SK-MEL-5 (cell line): ENCODE measurements at places on chromosomes 1 and 21. TPM values are rescaled to one million over a fixed set of nuclear protein-coding genes. Genes with fewer than 3 reads are reported as not detected.

Gene ACP6
- 12.0 and 22.4 TPM in 2 replicates for total RNA-seq

Gene LRRC38
- not detected in 2 replicates for total RNA-seq

- DNase-seq, result no peak
Measured at GRCh38 chr1:75492011-75492410, 118.9 kb downstream of the SLC44A5 start.

DNA sequence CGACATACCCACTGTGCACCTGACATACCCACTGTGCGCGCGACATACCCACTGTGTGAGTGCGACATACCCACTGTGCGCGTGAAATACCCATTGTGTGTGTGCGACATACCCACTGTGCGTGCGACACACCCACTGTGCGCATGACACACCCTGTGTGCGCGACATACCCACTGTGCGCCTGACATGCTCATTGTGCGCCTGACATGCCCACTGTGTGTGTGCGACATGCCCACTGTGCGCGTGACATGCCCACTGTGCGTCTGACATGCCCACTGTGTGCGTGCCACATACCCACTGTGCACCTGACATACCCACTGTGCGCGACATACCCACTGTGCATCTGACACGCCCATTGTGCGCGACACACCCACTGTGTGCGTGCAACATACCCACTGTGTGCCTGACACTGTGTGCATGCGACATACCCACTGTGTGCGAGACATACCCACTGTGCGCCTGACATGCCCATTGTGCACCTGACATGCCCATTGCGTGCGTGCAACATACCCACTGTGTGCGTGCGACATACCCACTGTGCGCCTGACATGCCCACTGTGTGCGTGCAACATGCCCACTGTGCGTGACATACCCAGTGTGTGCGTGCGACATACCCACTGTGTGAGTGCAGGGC, 2.5 kb upstream of the RRP1 start:
- no peak for DNase-seq

Gene LRRC39
- 4.2 and 5.0 TPM in 2 replicates for total RNA-seq

GRCh38 chr1:37177230-37177864, 143.0 kb upstream of the GRIK3 start:
- peak; percentile 76 for DNase-seq

Gene RPTN
- total RNA-seq, result not detected in 2 replicates

DNA sequence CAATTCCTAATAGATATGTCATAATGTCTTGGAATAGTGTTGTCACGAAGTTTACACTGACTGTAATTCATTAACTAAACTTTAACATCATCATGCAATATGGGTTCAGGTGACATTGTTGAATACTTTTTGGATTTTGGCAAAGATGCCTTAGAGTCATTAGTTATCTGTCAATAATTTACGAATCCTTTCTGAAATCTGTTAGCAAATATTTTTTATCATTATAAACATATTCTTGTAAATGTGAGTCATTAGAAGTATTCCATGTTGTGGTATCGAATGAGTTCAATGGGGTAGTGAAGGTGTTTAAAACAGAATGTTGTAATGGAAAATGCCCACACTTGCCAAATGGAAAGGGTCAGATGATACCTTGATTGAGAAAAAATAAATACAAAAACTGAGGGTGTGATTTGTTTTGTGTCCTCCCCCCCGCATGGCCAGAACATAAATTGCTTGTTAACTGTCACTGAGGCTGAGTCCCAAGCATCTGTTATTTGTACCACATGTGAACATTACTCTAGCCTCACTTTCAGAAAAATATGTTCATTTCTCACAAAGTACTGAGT, 5.2 kb upstream of the NR5A2 start:
- DNase-seq, result no peak

Gene HTR1D
- 0.05 TPM in 1 of 2 replicates, not detected in the other for total RNA-seq

GRCh38 chr1:199778324-199778955, 249.1 kb upstream of the NR5A2 start:
- no peak for DNase-seq

Gene GSTM1
- total RNA-seq, result not detected in 2 replicates

DNA sequence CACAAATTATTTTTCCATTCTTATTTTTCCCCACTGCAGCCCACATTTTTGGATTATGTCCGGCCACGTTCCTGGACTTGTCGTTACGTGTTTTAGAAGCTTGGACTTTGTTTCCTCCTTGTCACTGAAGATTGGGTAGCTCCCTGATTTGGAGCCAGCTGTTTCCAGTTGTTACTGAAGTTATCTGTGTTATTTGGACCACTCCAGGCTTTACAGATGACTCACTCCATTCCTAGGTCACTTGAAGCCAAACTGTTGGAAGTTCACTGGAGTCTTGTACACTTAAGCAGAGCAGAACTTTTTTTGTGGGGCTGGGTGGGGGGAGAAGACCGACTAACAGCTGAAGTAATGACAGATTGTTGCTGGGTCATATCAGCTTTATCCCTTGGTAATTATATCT, 12.2 kb upstream of the AXDND1 start:
- no peak for DNase-seq

- DNase-seq, result peak; percentile 66
Measured at GRCh38 chr1:6259491-6260362, 1.2 kb downstream of the GPR153 start.

- DNase-seq, result no peak
Measured at GRCh38 chr1:45403298-45403697, 63.1 kb upstream of the MUTYH start.

Gene CHI3L2
- total RNA-seq, result 0.55 TPM in 1 of 2 replicates, not detected in the other

- DNase-seq, result no peak
Measured at GRCh38 chr1:37288900-37289299, 185.5 kb upstream of the ZC3H12A start.

- no peak for DNase-seq
Measured at GRCh38 chr1:21613072-21613867, 55.9 kb downstream of the RAP1GAP start.

GRCh38 chr1:1943834-1944570, 24.9 kb upstream of the TMEM52 start:
- peak; percentile 68 for DNase-seq

Gene KRTAP13-2
- total RNA-seq, result not detected in 2 replicates

DNA sequence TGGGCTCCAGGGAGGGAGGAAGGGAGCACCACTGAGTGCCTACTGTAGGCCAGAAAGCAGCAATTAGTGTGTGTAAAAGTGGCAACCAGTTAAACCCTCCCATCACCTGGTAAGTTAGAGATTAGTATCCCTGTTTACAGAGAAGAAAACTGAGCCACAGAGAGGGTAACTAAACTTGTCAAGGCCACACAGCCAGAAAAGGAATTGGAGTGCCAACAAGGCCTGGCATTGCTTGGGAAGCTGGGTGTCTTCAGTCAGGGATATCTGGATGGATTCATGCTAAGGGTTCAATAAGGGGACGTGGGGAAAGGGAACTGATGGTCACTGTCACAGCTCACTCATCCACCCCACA, 23.6 kb upstream of the ADGRB2 start:
- no peak for DNase-seq

GRCh38 chr1:172466795-172467407, 23.0 kb upstream of the PIGC start:
- no peak for DNase-seq
